ENCODE measurements at places on chromosomes 12 and 14. TPM values are rescaled to one million over a fixed set of nuclear protein-coding genes. Genes with fewer than 3 reads are reported as not detected.
A peak's percentile ranks its signal among the peaks of the same experiment; 100 is the strongest.

- no peak overlapping the region for H3K27ac ChIP-seq
- no peaks in the 10 kb centered on the region for H3K36me3 ChIP-seq
- H3K27me3 ChIP-seq: no peaks in the 10 kb centered on the region
- DNase-seq: no peak
These were observed 83.6 kb downstream of the FLRT2 start for GRCh38 chr14:85613496-85613895.

GRCh38 chr12:49904601-49905000 is 901 bp upstream of the FAIM2 start:
- H3K36me3 ChIP-seq: no peaks in the 10 kb centered on the region
- peaks cover 20% of the 10 kb centered on the region for H3K27me3 ChIP-seq
- H3K4me3 ChIP-seq: peak overlapping the region; percentile 76
- no peak overlapping the region for H3K27ac ChIP-seq
- H3K4me1 ChIP-seq: peaks cover 22% of the 10 kb centered on the region
- no peak for DNase-seq

GRCh38 chr14:60250257-60251035 is 1.4 kb downstream of the PPM1A start:
- H3K4me1 ChIP-seq: peaks cover 40% of the 10 kb centered on the region
- DNase-seq: no peak
- H3K27ac ChIP-seq: peak overlapping the region; percentile 79
- peak overlapping the region; percentile 96 for H3K4me3 ChIP-seq

DNA sequence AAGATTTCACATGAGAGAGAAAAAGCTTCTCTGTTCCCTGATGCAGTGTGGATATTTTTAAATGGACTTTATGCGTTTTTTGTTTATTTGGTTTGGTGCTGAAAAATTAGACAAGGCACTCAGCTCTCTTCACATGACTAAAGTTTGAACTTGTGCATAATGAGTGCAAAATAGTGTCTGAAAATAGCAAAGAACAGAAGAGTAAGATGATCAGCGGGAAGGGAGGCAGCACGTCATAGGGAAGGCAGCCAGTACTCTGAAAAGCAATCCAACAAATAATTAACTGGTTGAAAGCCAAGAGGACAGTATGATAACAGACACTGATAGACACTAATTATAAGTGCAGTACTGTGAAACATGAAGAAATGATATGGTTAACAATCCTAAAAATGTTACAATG is 46.6 kb upstream of the CDKN3 start:
- no peak overlapping the region for H3K4me3 ChIP-seq
- H3K36me3 ChIP-seq: no peaks in the 10 kb centered on the region
- DNase-seq: no peak
- H3K27ac ChIP-seq: no peak overlapping the region
- no peaks in the 10 kb centered on the region for H3K27me3 ChIP-seq
- H3K4me1 ChIP-seq: no peaks in the 10 kb centered on the region

- H3K27ac ChIP-seq: no peak overlapping the region
- no peaks in the 10 kb centered on the region for H3K27me3 ChIP-seq
- H3K4me1 ChIP-seq: no peaks in the 10 kb centered on the region
- H3K36me3 ChIP-seq: no peaks in the 10 kb centered on the region
- H3K4me3 ChIP-seq: no peak overlapping the region
These were observed 64.7 kb downstream of the WASHC3 start for GRCh38 chr12:101997102-101997501.

DNA sequence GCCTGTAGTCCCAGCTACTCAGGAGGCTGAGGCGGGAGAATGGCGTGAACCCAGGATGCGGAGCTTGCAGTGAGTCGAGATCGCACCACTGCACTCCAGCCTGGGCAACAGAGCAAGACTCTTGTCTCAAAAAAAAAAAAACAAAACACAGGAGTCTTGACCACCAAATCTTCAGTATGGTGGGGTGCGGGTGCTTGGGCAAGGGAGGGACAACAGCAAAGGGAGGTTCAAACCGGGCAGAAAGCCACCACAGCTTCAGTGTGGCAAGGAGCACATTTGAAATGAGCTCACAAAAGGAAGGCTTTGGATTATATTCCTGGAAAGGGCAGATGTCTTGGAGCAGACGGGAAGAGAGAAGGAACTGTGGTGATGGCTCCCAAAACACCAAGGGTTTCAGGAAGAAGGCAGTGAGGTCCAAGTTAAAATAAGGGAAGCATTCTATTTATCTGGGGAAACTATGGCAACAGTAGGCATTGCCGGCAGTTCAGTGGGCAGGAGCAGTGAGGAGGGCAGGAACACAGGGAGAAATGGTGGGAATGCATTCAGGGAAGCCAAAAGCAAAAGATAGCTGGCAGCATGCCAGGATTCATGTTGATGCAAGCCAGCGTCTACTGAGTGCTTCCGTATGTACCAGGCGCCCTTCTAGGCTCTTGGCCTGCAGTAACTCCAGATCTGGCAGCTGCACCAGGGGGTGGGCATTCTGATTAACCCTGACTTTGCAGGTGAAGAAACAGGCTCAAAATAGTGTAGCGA is 51.0 kb upstream of the SRSF5 start:
- H3K4me1 ChIP-seq: peaks cover 28% of the 10 kb centered on the region
- H3K4me3 ChIP-seq: no peak overlapping the region
- H3K36me3 ChIP-seq: peaks cover 3% of the 10 kb centered on the region
- no peaks in the 10 kb centered on the region for H3K27me3 ChIP-seq
- H3K27ac ChIP-seq: peak overlapping the region; percentile 76
- DNase-seq: no peak

DNA sequence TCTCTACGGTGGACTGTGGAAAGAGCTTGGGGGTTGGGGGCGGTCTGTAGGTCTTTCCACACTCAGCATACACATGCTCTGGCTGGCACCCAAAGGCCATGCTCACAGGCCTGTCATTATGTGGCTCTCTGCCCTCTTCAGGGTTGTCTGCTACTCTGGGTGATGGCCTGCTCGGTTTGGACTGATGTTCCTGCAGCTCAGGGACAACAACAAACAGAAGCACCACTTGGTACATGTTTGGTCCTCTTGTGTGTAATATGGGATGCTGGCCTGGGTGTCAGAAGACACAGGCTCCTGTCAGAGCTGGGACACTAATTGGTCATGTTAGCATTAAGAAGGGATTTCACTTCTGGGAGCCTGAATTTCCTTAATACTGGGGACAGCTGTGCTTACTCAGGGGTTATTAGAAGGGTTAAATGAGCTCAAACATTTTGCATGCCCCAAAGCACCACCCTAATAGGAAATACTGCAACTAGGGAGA is 32.7 kb upstream of the SELPLG start:
- peaks cover 56% of the 10 kb centered on the region for H3K4me1 ChIP-seq
- no peaks in the 10 kb centered on the region for H3K27me3 ChIP-seq
- no peak overlapping the region for H3K4me3 ChIP-seq
- no peak for DNase-seq
- peaks cover 7% of the 10 kb centered on the region for H3K36me3 ChIP-seq
- peak overlapping the region; percentile 30 for H3K27ac ChIP-seq

- H3K36me3 ChIP-seq: no peaks in the 10 kb centered on the region
- no peak overlapping the region for H3K4me3 ChIP-seq
- H3K27ac ChIP-seq: no peak overlapping the region
- DNase-seq: no peak
These were observed 424.4 kb upstream of the TBX3 start for GRCh38 chr12:115108129-115109100.

DNA sequence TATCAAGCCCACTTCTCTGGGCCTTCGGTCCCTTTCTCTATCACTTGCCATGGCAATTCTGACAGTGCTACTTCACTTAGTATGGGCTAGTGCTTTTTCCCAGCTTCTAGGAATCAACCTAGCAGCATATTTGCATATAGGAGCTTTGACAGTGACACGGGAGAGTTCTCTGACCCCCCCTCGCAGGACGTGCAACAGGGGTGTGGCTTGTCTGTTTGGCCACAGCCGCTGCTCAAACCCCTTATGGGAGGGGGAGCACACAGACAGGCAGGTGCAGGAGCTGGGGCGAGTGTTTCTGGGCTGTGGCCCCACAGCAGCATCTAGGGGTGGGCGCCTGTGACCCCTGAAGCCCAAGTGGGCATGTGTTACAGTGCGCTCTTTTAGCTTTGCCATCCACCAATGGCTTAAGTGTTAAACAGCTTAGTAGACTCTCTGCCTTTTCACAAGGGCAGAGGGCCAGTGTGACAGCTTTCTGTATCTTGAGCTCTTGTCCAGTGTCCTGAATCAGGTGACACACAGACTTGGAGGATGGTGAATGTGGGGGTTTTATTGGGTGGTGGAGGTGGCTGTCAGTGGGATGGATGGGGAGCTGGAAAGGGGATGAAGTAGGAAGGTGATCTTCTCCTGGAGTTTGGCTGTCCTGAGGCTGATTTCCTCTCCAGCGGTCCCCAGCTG is 229.3 kb downstream of the PCNX1 start:
- no peaks in the 10 kb centered on the region for H3K36me3 ChIP-seq
- no peak for DNase-seq
- H3K27me3 ChIP-seq: no peaks in the 10 kb centered on the region
- no peak overlapping the region for H3K27ac ChIP-seq
- H3K4me3 ChIP-seq: no peak overlapping the region

DNA sequence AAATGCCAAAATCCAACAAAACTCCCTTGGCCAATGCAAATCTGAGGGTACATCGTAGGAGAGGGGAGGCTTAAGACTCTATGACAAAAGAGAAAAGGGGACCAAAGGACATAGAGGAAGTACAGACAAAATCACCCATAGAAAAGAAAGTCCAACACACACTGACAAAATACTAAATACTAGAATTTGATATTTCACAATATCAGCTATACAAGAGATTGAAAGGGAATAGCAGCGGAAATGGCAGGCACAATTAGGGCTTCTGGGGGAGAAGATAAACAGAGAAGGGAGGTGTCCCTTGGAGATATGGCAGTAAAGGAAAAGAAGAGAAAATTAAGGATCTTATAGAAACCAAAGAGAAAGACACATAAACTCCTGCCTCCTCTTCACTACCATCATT is 29.0 kb downstream of the ATP2B1 start:
- peaks cover 22% of the 10 kb centered on the region for H3K4me1 ChIP-seq
- peaks cover 33% of the 10 kb centered on the region for H3K36me3 ChIP-seq
- H3K27me3 ChIP-seq: no peaks in the 10 kb centered on the region
- DNase-seq: no peak
- no peak overlapping the region for H3K4me3 ChIP-seq

DNA sequence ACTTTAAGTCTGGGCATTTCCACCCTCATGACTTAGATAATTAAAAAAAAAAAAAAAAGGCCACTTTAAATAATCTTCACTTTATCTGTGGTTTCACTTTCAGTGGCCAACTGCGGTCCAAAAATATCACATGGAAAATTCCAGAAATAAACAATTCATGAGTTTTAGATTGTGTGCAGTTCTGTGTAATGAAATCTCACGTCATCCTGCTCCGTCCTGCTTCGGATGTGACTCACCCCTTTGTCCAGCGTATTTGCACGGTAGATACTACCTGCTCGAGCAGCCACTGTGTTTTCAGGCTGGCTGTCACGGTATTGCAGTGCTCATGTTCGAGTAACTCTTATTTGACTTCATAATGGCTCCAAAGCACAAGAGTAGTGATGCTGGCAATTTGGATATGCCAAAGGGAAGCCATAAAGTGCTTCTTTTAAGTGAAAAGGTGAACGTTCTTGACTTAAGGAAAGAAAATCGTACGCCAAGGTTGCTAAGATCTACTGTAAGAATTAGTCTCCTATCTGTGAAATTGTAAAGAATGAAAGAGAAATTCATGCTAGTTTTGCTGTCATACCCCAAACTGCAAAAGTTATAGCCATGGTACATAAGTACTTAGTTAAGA is 2.4 kb downstream of the E2F7 start:
- peak overlapping the region; percentile 69 for H3K4me3 ChIP-seq
- H3K4me1 ChIP-seq: peaks cover 31% of the 10 kb centered on the region
- H3K36me3 ChIP-seq: peaks cover 25% of the 10 kb centered on the region
- no peak overlapping the region for H3K27ac ChIP-seq
- peaks cover 16% of the 10 kb centered on the region for H3K27me3 ChIP-seq

DNA sequence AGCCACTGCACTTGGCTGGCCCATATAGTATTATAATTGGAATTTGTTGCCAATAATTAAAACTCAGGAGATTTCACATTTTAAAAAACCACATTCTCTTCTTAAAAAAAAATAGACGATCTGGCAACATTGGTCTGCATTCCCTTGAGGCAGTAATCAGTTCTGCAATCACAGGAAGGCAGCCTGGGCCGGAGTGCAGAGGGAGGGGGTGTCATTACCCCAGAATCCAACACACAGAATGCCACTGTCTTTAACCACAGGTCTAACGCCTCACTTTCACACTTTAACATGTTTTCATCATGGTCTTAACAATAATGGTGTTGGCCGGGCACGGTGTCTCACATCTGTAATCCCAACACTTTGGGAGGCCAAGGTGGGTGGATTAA is 100.1 kb downstream of the SCARB1 start:
- H3K27me3 ChIP-seq: peaks cover 22% of the 10 kb centered on the region
- H3K36me3 ChIP-seq: peaks cover 7% of the 10 kb centered on the region
- H3K4me3 ChIP-seq: no peak overlapping the region
- H3K4me1 ChIP-seq: peaks cover 43% of the 10 kb centered on the region

DNA sequence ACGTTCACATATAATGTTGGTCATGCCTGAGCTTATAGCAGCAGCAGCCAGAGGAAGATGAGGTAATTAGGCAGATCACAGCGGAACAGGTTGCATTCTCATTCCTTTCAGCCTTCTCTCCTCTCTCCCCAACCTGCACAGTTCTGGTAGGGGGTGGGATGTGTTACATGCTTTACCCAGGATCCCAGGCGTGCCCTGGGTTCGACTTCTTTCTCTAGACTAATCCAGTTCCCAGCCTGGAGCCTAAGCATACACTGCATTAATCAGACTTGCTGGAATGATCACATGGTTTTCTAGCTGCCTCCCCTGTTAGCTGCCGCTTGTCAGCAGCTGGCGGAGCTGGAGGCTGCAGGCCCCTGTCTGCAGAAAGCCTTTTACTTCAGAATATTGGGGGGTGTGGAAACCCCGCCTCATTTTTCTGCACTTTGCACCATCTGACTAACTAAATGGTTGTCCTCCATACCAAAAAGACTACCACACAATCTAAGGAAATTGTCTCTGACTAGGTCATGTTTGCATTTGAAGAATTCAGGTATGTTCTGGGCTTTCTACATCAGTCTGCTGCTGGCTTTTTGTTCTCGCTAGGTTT is 46.0 kb upstream of the EVL start:
- H3K27me3 ChIP-seq: no peaks in the 10 kb centered on the region
- H3K27ac ChIP-seq: peak overlapping the region; percentile 59
- peaks cover 4% of the 10 kb centered on the region for H3K36me3 ChIP-seq
- H3K4me3 ChIP-seq: peak overlapping the region; percentile 9
- DNase-seq: no peak

The SRGAP1 gene
- total RNA-seq: 14.8 TPM

The TAS2R20 gene
- total RNA-seq: 1.1 TPM

DNA sequence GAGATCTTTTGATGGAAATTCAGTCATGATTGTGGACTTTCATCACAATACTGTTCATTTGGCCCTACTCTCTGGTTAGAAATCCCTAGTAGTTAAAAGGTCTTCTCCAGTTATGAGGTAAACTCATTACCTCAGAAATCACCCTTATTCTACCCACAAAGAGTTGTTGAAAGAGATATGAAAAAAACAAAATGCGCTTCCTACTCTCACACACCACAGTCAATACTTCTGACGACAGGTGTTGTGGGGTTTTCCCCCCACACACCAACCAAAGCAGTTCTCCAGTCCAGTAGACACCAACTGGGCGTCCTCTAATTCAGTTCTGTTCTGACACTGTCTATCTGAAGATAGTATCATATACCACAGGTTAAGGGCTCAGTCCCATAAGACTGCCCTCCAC is 54.9 kb downstream of the TRMT5 start:
- DNase-seq: no peak
- no peaks in the 10 kb centered on the region for H3K27me3 ChIP-seq
- H3K4me1 ChIP-seq: peaks cover 9% of the 10 kb centered on the region

The LYZ gene
- total RNA-seq: 0.26 TPM

The HSPA2 gene
- total RNA-seq: 2.7 TPM

All from neural crest cell (in vitro differentiated cells).